ENCODE measurements at places on chromosomes 1 and 21.
A peak's percentile ranks its signal among the peaks of the same experiment; 100 is the strongest.

- no peak for DNase-seq
Measured at GRCh38 chr1:11529763-11530730, 51.1 kb downstream of the DISP3 start.

DNA sequence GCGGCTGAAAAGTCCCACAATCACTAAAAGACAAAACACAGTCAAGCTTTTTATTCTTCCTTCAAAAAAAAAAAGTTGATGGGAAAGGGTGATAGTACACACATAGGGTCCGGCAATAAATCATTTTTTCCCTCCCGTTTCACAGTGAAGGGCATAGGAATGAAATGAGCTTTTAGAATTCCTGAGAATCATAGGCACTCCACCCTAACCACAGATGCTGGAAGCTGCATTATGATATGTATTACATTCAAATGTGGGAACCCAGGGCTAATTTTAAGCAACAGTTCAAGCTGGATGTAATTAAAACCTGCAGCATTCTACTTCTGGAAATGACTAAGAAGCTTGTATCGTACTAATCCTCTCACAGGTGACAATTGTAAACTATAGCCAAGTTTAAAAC, 75.7 kb upstream of the KCNJ15 start:
- no peak for DNase-seq

GRCh38 chr1:158516966-158517365, 37.2 kb downstream of the OR6Y1 start:
- DNase-seq, result no peak

DNA sequence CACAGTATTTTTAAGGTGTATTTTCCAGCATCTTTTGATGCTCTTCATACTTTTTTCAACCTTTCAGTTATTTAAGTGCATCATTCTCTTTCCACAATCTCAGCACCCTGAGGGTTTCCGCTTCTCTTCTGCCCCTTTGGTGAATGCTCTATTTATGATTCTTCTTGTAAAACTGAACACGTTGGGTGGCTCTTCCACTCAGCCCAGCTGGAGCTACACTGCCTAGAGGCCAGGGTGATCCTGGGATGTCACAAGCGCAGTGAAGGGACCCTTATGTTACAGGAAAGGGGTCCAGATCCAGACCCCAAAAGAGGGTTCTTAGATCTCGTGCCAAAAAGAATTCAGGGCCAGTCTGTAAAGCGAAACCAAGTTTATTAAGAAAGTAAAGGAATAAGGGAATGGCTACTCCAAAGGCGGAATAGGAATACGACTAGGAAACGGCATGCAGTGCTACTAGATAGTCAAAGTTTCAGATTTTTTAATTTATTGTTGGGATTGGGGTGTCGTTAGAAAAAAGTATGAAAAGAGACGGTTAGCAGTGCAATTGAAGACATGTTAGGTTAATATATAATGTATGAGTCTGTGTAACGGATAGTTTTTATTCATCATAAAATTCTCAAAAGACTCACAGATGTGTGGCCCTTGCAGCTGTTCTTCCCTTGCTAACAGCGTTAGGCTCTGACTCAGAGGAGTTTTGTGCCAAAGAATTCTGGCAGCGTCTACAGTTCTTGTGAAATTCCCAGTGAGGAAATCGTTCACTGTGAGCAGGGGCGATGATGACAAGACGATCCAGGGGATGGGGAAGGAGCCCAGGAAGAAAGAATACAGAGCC, 14.4 kb upstream of the ERVH48-1 start:
- DNase-seq, result peak; percentile 75

- no peak for DNase-seq
Measured at GRCh38 chr1:232965124-232965911, 14.9 kb downstream of the NTPCR start.

- no peak for DNase-seq
Measured at GRCh38 chr1:239558991-239559390, 172.6 kb downstream of the CHRM3 start.

DNA sequence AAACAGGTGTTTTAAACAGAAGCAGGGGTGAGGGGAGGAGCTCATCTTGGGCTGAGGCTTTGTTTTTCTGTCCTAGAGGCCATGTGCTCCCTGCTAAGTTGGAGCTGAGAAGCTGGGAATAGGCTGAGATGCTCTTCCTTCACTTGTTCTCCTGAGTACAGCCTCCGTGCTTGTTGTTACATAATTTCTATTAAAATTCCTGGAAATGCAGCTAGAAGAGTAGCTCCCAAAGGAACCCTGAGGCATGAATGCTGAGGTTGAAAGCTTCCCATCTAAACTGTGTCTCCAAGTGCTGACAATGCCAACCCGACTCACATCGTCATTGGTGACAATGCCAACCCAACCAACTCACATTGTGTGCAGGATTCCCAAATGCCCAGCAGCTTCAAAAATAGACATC, 12.6 kb upstream of the ITPKB start:
- no peak for DNase-seq

Measured in left cardiac atrium (tissue), 4 donors.